Renal cortical epithelial cell (primary cell): ENCODE measurements at places on chromosomes 16 and 17. TPM values are rescaled to one million over a fixed set of nuclear protein-coding genes. Genes with fewer than 3 reads are reported as not detected.
A peak's percentile ranks its signal among the peaks of the same experiment; 100 is the strongest.

Gene EMC6
- total RNA-seq, result 15.3 and 18.8 TPM in 2 replicates

DNA sequence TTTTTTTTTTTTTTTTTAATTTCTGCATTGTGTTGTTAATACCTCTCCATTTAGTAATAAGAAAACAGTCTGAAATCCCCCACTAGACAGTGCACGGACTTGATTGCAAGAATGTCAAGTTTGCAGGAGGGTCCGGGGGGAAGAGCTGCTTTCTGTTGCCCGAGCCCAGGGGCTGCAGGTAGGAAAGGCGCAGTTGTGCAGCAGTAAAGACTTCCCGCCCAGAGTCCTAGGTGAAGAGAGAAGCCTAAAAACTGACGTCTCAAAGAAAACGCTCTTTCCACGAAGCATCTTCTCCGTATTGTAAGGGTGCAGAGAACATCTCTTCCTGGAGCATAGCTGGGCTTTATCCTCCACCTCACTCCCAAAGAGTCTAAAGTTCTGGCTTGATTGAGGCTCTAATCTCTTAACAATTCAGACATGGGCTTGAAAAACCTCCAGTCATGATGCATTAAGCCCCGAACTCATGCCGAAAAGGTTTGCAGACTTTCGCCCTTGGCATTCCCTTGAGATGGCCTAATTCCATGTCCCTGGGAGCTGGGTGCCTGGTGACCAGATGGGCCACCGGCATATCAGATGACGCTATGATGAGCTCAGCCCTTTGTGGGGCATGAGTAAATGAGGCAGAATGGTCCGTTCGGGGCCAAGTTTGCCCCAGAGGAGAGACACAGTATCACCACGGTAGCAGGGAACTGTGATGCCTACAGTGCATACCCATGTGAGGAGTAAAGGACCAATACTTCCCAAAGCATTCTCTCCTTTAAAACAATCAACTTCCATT, 436.2 kb upstream of the ZFHX3 start:
- no peak for DNase-seq

GRCh38 chr17:56914581-56915273, 878 bp upstream of the TRIM25 start:
- DNase-seq, result peak; percentile 22

- no peak for DNase-seq
Measured at GRCh38 chr17:3639981-3640596, 3.5 kb downstream of the CTNS start.

DNA sequence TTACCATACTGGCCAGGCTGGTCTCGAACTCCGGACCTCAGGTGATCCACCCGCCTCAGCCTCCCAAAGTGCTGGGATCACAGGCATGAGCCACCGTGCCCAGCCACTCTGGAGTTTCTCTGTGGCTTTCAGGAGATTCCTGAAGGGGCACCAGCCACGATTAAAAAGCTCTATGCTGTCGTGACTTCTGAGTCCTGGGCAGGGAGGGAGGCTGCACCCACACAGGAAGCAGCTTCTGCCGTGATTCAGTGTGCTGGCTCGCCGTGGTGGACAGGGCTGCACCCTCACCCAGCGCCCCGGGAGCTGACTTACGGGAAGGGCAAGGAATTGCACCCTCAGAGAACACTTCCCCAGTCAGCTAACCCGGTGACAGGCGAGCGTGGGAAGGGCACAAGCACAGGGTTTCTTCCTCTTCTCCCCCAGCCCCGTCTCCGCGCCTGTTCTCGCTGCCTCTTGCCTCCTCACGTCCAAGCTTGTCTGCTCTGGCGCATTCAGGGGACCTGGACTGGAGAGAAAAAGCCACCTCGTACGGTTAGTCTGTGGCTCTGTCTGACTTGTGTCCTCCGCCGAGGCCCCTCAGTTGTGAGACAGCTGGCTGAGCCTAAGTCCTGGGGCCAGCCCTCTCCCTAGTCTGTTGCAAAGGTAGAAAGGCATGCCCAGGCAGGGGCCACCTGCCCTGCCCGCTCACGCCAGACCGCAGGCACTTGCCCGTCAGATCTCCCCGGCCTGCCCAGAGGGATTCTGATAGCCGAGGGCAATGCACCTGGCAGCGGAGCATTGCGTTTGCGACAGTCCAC, 145.0 kb downstream of the SEC14L1 start:
- DNase-seq, result peak; percentile 90

DNA sequence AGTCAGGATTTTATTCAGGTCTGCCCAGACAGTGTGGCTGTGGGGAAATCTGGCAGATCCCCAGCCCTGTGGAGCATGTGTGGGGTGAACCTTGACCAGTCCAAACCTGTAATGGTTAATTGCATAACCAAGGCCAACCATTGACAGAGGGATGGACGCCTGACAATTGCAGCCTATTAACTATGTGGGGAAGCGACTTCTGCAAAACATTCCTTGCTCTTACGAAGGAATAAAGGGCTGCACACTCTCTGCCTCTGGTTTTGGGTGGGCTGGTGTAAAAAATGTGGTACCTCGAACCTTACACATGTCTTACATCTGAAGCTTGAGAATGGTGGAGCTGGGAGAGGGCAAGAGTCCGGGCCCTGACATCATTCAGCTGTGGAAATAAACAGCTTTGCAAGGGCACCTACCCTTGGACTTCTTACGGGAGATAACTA, 35.8 kb downstream of the MAF start:
- DNase-seq, result peak; percentile 86

DNA sequence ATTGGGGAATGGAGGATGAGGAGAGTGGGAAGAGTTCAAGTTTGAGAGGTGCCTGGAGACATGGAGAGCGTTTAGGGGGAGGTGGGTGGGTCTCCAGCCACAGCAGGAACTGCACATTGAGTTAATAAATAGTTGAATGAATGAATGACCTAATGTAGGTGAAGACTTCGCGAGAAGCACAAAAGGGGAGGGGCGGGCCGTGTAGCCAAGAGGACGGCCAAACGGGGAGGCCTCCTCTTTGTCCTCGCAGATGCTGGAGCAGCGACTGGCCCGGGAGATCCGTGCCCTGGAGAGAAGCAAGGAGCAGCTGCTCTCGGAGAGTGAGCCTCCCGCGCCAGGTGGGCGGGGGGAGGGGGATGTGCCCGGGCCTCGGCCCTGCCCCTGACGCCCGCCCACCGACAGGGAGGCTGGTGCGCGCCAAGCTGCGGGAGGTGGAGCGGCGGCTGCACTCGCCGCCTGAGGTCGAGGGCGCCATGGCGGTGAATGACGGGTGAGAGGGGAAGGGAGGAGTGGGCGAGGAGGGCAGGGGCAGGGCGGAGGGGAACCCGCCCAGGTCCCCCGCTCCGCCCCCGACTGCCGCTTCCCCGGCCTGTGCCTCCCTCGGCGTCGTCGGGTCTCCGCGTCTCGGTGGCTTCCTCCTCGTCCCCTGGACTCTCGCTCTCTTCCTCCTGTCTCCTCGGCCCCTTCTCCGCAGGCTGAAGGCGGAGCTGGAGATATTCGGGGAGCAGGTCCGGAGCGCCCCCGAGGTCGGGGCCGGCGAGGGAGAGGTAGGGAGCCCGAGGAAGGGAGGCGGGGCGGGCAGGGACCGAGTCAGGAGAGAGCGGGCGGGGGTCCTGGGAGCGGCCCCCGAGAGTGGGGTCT, 12.9 kb downstream of the SYCE1L start:
- DNase-seq, result no peak

Gene SLC6A4
- total RNA-seq, result under 0.01 TPM in 2 replicates

DNA sequence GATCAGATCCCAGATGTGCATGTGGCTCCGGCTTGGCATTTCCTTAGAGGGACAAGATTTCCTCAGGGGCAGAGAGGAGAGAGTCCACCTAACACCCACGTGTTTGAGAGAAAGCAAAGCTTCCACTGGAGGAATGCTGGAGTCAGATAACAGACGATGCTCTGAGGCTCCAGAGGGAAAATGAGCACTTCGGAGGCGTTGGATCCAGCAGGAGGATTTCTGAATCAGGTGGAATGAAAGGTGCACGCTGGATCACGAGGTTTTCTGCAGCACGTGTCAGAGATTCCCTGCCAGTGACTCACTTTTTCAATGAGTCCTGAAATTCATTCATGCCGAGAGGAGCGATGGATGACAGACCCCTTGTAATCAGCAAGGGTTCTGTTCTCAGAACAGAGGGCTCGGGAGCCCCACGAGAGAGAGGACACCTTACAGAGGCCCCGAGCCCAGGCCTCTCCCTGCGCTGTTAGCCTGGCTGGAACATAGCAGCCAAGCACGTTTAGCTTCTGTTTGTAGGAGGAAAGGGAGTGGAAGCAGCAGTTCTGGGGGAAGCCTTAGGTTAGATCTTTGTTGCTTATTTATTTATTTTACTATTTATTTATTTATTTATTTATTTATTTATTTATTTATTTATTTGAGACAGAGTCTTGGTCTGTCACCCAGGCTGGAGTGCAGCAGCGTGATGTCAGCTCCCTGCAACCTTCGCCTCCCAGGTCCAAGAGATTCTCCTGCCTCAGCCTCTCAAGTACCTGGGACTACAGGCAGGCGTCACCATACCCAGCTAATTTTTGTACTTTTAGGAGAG, 49.3 kb upstream of the JPH3 start:
- DNase-seq, result peak; percentile 70

- no peak for DNase-seq
Measured at GRCh38 chr16:19344224-19344801, 58.8 kb downstream of the CLEC19A start.

Gene EFCAB13
- total RNA-seq, result 13.7 and 88.4 TPM in 2 replicates

DNA sequence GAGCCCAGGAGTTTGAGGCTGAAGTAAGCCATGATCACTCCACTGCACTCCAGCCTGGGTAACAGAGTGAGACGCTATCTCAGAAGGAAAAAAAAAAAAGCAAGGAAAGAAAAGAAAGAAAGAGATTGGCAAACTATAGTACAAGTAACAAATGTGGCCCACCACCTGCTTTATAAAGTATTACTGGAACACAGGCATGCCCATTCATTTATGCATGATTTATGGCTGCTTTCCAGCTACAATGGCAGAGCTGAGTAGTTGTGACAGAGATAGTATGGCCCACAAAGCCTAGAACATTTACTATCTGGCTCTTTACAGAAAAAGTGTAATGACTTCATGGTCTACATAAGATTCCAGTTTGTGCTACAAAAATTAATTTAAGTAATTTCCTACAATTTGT, 23.6 kb downstream of the C16orf87 start:
- no peak for DNase-seq

Gene DHRS11
- total RNA-seq, result 11.6 and 13.0 TPM in 2 replicates

Gene KCNH4
- not detected in 2 replicates for total RNA-seq

DNA sequence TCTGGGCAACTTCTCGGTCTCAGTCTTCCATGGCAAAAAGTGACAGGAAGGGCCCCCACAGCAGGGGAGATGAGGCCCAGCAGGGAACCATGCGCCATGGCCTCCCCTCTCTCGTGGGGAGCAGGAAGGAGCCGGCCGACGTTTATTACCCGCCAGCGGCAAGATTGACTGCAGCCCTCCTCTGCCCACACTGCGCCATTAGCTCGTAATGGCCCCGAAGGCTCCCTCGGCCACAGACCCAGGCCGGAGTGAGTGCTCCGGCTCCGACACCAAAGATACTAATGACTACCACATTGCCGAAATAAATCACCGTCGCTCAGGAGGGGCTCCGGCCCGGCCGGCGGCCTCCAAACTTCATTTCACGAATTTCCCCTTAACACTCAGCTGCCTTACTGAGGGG, 226.9 kb downstream of the C16orf78 start:
- DNase-seq, result no peak

DNA sequence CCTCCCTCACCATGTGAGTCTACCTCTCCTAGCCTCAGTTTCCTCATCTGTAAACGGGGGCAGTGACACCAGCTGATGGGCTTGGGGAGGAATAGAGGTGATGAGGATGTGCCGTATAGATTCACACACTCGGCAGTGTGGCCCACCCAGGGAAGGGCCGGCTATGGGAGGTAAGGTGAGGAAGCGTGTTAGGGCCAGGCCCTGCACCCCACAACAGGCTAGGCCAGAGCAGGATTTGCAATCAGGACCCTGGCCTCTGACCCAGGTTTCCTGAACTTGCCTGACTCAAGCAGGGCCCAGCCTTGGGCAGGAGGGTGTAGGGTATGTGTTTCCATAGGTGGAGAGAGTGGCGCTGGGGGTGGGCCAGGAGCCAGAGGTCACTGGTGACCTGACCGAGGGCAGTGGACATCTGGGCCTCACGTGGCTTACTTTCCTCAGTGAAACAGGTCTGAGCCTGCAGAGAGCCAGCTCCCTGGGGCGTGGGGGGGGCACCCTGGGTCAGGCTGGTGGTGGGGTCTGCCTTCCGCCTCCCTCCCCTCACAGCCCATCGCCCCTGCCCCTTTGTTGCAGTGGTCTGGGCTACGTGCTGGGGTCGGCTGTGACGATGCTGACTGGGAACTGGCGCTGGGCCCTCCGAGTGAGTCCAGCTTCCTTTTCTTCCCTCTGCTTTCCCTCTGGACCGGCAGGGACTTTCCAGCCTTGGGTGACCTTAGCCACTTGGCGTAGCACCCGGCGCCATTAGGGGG, 12.8 kb downstream of the SPNS3 start:
- no peak for DNase-seq

Gene SECTM1
- total RNA-seq, result 2.4 and 7.8 TPM in 2 replicates

- no peak for DNase-seq
Measured at GRCh38 chr17:78517421-78517820, 59.8 kb downstream of the DNAH17 start.

DNA sequence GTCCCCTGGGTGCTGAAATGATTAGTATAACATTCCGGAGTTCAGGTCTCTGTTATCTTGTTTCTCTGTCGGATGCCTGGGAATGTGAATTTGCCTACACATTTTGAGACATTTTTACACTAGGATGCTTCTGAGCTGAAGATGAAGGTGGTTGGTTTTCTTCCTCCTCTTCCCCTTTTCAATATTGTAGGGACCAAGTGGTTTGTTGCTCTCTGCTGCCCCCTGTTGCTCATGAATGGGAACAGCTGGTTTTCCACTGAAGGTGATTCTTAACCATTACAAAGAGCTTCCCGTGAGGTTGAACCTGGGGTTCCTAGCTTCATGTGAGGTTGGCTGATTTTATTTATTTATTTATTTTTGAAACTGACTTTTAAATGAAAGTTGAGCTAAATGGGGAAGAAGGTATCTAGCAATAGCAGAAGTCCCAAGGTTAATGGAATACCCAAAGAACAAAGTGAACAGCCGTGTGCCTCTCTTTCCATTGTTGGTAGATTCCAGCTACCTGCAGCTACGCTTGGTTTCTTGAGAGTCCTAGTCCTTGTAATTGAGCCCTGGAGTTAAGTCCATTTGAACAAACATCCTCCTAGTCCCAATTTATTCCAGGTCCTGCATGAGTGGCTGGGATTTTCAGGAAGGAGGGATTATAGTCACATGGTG, 983.9 kb upstream of the EEF2KMT start:
- DNase-seq, result no peak

Gene AARSD1
- 18.4 and 19.4 TPM in 2 replicates for total RNA-seq

Gene KCNH6
- 0.05 TPM in 1 of 2 replicates, not detected in the other for total RNA-seq

- DNase-seq, result no peak
Measured at GRCh38 chr17:46944931-46945330, 22.0 kb downstream of the GOSR2 start.

GRCh38 chr17:77738751-77739531, 219.6 kb upstream of the TNRC6C start:
- DNase-seq, result no peak
